Naive thymus-derived CD4-positive, alpha-beta T cell (primary cell): ENCODE measurements at places on chromosomes 6 and 20.

DNA sequence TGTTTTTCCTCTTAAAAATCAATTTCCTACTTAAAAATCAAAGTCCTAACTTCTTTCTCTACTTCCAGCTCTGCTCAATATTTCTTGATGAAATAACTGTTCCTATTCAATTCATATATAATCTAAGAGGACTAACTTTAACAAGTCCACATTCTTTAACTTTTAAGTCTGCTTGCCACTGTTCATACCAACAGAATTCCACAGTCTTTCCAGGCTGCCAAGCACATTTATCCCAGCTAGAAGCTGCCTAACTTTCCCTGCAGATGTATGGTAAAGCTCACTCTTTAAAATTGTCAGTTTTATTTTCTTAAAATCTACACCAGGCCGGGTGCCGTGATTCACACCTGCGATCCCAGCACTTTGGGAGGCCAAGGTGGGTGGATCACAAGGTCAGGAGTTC is 11.5 kb downstream of the CALHM6 start:
- no peak for DNase-seq

- no peak for DNase-seq
Observed at GRCh38 chr6:20574355-20574754, 40.1 kb downstream of the CDKAL1 start.

DNA sequence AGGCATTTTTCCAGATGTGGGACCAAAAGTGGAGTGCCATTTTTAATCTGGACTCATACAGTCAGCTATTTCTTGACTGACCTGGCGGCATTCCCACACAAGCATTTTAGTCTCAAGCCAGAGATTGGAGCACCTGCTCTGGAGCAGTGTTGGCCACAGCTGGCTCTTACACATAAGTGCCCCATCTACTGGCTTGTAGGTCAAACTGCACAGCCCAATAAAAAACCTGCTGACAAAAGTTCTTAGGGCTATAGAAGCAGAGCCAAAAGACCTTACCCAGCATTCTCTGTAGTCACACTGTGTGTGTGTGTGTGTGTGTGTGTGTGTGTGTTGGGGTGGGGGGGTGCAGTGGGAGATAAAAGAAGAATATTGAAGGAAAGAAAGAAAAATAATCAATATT is 38.6 kb upstream of the SENP6 start:
- DNase-seq: no peak

GRCh38 chr6:14734416-14735340 is 511.2 kb upstream of the JARID2 start:
- no peak for DNase-seq

DNA sequence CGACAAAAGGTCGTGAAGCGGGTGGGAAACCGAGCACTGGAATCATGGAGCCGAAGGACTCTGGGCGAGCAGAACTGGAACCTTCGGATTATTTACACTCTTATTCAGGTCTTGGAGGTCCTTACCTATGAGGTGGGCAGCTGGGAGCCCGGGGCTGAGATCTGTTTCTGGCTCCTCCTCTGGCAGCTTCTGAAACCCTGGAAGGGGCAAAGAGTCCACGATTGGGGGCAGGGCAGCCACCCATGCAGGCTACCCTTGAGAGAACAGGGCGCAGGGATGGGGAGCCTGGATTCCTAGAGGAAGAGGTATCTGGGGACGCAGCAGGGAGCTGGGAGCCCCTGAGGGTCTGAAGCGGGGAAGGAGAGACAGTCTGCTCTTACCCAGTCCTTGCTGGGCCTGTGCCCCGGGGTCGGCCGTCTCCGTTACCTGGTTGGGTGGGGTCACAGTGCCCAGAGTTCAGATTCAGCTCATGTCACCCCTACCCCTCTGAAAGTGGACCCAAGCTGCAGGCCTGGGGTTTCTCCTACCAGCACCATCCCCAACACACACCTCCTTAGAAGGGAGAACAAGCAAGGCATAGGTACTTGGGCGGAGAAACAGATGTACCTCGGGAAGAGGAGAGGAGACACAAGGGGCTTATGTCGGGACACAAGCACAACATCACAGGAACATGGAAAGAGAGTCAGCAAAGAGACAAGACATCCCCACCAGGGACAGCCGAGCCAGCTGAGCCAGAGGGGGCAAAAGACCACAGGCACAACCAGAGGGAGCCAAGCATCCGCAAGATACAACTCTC is 592 bp downstream of the LTB start:
- no peak for DNase-seq

GRCh38 chr20:18103497-18103896 is 34.2 kb upstream of the KAT14 start:
- no peak for DNase-seq

GRCh38 chr6:132132422-132132821 is 181.2 kb upstream of the CCN2 start:
- no peak for DNase-seq

- no peak for DNase-seq
Observed at GRCh38 chr6:116301104-116301503, 21.4 kb upstream of the TSPYL1 start.

- DNase-seq: no peak
Observed at GRCh38 chr6:168016176-168016620, 18.7 kb downstream of the KIF25 start.

- no peak for DNase-seq
Observed at GRCh38 chr6:24614043-24614420, 32.0 kb downstream of the KIAA0319 start.
